ENCODE measurements at places on chromosomes 3 and 15.

DNA sequence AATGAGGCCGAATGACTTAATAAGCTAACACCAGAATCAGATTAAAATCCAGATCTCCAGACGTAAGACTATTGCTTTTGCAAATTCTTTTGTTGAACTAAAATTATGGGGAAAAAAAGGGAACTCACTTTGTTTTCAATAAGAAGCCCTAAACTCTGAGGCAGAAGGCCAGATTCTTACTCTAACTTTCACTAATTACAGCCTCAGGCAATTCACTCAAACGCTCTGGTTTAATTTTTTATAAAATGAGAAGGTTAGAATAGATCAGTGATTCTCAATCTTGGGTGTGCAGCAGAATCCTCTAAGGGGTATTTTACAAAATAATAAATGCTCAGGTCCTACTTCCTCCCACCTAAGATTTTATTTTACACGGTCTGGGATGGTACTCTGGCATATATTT, 38.1 kb downstream of the C3orf70 start:
- no peak for DNase-seq

GRCh38 chr3:104132566-104133403, 1233.9 kb upstream of the ALCAM start:
- no peak for DNase-seq

DNA sequence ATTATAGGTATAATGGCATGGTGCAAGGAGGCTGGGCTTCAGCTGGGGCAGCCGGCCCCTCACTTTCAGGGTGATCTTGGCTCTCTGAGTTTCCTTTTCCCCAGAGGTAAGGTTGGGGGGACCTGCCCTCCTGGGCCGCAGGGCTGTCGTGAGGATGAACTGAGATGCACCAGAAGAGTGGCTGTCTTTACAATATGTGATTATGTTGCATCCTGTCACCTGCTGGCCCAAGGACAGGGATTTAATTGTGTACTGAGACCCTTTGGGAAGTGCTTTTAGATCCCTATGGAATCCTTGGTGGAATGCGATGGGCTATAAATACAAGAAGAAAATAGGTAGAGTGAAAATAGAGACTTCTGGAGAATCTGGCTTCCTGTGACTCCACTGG, 22.1 kb downstream of the ANAPC13 start:
- DNase-seq: no peak

DNA sequence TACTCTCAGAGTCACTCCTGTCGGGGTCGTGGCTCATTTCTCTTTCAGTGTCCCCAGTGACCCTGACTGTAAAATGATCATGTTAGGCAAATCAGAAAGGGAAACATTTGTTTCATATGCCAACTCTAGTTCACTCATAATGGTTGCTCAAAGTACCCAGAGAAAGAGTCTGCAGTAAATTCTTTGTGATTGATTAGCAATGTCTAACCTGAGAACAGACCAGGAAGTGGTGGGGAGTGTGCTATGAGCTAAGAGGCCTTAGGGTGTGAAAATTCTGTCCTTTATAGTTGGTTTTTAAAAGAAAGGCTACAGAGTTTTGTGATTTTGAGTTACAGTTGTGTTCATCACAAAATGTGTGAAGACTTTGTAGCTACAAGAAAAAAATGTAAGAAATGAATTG, 108.9 kb downstream of the EDEM1 start:
- DNase-seq: no peak

GRCh38 chr15:81335631-81336030, 11.7 kb upstream of the STARD5 start:
- no peak for DNase-seq

DNA sequence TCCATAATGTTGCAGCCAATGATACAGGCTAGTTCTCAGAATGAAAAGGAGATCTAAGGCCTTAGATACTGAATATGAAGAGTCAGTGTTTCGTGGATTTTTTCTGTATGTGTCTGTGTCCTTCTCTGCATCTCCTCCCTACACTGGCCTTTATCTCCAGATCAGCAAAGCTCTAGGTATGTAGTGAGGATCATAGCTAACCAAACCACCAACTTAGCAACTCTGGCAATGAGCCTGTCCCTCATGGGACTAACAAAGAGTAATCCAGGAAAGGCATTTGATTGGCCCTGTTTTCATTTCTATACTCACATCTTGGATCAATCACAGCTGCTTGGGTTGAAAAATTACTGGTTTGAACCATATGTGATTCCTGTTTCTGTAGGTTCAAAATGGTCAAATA, 18.6 kb upstream of the CNTN3 start:
- DNase-seq: no peak

- DNase-seq: no peak
These were observed 380.2 kb downstream of the DIPK2A start for GRCh38 chr3:144351773-144352365.

DNA sequence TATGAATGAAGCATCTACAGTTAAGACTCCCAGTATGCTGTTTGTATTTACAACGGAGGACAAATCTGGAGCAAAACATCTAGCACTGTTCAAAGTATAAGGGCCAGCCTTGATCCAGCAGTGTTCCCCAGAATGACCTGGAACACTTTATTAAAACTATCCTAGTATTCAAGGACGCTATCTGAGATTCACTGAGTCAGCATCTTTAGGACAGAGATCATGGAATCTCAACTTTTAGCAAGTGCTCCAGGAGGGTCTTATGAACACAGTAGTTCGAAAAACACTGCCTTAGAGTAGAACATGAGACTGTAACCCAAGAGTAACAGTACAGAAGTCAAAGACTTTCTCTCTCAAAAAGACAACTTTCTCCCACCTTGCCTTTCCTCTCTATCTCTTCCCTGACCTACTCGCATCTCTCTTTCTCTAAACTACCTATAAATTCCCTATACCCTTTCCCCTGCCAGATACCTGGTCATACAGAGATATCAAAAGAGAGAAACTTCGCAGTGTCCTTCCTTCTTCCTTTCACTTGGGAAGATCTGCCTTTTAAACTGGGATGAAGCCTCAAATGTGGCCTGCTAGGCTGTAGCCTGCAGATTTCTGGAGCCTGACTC, 43.8 kb downstream of the AAGAB start:
- DNase-seq: no peak

- no peak for DNase-seq
These were observed 26.0 kb downstream of the FBXW12 start for GRCh38 chr3:48397767-48398681.

GRCh38 chr15:23694592-23694991, 7.5 kb upstream of the NDN start:
- no peak for DNase-seq

All from NCI-H146 (cell line).